Karpas-422 (cell line): ENCODE measurements at places on chromosomes 1 and 21.

GRCh38 chr1:99557546-99558202 lies 88.2 kb upstream of the PALMD start:
- DNase-seq: no peak

DNA sequence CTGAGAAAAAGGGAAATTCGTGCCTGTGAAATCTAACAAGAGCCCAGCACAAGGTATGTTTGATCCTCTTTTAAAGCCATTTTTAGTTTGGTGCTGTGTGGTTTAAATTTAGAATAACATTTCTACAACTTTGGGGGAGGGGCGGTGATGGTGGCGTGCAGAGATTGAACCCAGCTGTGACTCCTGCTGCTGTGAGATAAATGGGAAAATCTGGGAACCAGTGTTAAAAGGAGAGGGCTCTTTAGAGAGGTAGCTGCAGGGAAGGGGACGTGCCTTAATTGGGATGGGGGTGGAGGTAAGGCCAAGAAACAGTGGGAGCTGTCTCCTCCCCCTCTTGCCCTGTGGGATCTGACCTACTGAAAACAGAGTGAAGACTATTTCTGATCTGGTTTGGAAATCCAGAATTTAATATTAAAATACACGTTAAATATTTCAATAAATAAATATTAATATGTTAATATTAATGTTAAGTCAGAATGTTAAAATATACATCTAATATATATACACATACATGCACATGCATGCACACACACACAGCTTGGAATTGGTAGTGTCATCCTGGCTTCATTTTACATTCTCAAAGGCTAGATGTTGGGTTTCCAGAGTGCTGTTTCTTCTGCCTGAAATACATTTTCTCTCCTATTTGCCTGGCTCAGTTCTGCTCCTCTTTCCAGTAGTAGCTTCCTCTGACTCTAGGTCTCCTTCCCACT lies 30.1 kb upstream of the DNAJC6 start:
- DNase-seq: no peak

DNA sequence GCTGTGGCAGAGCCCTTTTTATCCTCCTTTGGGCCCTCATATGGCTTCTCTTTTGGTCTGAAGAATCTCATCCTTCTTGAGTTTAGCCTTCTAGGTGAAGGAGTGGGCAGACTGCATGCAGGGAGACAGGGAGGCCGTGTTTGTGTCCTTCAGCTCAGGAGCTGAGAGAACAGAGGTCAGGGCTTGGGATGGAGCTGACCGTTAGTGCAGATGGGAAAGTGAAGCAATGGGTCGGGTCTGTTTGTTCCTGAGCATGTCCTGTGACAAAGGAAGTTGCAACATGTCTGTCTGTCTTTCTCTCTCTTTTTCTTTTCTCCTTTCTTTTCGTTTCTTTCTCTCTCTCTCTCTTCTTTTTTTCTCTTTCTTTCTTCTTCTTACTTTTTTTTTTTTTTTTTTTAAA lies 14.9 kb downstream of the MAPKAPK2 start:
- no peak for DNase-seq

DNA sequence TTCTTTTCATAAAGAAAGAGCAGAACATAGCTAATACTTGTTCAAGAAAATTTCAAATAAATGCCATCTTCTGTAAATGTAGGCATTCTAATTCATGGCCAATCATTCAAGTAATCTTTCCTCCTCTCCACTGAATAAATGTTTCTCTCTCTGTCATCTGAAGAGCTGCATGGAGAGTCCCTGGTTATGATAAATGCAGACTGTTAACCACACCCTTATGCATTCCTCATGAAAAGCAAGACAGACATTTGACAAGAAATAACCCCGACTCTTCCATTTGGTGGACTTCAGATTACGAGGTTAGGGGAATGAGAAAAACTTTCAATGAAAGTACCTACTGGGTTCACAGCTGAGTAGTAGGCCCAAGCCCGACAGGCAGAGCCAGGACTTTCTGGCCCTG lies 44.7 kb upstream of the SLC19A2 start:
- no peak for DNase-seq

DNA sequence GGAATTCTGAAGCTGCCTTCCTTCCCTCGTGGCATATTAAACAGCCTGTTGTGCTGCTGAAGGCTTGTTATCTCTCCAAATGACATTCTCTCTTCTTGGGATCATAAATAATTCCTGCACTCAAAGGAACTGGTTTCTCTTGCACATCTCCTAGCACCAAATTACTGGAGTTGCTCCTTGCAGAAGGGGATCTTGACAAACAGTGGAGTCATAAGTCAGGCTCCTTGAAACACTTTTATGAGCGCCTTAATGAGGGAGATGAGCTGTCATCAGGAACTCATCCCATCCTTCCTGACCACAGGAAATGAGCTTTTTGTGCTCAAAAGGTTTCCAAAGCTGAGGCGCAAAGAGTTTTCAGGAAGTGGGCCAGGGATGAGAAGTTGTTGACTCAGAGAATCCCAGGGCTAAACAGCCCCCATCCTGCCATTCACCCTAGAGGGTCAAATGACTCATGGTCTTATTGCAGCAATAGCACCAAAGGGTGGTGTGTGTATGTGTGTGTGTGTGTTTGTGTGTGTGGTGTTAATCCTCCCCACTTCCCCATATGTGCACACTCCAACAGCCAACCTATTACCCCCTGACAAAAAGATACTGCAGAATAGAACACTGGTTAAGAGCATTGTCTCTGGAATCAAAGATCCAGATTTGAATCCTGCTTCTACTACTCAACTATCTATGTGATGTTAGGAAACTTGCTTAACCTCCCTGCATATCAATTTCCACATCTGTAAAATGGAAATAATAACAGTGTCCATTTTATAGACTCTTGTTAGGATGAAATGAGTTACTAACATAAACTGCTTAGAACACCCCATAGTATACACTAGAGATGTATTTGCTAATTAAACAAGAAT lies 2.8 kb upstream of the PHC2 start:
- peak; percentile 41 for DNase-seq

DNA sequence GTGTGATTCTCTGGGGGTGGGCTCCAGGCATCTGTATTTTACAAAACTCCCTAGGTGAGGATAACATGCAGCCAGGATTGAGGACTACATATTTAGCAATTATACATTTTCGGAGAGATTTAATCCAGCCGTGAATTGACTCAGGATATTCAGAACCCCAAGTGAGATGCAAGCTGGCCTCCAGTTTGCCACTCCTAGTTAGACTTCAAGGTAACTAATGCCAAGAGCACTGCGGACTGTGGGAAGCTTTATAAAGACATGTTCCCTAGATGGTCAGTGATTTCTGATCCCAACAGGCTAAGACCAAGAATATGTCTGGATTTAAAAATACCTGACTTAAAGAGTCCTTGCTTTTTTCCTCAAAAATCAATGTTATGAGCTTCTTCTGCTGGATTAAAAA lies 308.5 kb downstream of the NTNG1 start:
- no peak for DNase-seq

DNA sequence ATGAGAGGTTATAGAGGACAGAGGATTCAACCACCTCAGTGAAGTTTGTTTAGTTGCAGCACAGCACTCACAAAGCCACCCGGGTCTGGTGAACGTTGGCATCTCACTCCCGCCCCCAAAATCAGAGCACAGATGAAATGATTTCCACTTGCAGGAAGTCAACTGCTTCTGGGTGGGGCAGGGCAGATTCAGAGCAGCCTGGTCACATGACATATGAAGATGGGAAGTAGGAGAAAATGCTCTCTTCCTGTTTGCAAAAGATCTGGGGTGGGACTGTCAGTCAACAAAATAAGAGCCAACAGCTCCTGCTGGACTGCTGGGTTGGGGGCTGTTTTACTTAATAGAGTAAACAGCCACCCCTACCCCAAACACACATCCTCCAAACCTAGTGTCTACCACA lies 43.2 kb downstream of the LRRC71 start:
- DNase-seq: peak; percentile 46

DNA sequence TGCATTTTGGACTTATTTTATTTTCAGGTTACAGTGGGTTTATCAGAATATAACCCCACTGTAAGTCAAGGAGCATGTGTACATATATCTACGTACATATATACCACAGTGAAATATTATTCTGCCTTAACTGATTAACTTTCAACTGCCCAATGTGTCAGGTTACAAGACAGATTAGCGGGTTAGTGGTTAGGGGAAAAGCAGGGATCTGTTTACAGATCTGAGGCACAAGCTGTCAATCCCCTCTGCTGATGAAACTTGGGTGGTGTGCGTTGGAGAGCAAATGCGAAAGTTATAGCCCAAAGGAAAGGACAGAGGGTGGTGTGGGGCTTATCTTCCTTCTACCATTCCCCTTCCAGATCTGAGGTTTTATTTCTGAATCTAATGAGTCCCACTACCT lies 238.2 kb upstream of the KCNK2 start:
- DNase-seq: no peak

- no peak for DNase-seq
Measured at GRCh38 chr1:229091721-229092136, 179.2 kb upstream of the RAB4A start.

DNA sequence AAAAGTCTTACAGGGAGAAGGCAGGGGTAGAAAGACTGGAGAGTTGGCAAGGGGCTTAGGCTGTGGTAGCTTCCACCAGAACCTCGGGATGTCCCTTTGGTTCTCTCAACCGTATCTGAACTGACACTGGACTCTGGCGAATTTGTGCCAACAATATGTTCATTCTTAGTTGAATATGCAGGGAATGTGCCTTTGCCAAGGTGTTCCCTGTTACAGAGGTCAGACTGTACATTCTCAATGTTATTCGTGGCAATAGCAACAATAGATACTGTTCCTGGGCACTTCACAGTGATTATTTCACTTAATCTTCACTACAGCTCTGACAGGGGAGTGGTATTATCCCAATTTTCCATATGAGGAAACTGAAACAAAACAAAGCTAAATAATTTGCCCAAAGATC lies 51.5 kb upstream of the RAB3GAP2 start:
- DNase-seq: no peak

GRCh38 chr21:44618909-44619308 lies 7.0 kb downstream of the KRTAP10-8 start:
- DNase-seq: peak; percentile 46

DNA sequence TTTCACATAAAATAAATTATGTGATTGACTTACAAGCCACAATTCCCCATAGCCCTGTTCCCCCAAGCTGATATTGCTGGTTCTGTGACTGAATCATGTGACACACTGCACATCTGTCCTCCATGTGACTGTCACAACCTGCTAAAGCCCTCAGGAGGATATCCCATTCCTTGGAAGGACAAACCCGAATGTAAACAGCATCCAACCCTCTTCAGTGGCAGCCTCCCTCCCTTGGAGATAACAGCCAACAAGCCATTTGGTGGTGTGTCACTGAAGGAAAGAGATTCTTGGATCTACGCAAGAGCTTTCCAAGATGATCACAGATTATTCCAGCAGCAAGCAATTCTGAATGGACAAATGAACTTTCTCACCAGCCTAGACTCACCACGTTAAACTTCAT lies 153.9 kb upstream of the TIAM1 start:
- no peak for DNase-seq

DNA sequence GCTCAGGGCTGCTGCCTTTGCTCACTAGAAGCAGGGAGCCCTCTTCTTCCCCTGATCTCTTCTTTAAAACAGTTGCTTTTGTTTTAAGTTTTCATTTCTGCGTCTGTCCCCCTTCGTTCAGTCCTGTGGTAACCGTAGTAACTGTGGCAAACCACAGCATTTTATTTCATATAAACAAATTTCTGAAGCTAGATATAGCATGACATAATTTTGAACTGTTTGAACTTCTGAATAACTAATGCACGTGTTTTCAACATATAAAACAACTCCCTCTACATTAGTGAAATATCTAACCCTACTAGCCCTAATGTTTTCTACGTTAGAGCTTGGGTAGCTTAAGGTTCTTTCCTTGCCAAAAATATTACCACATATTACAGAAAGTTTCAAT lies 104.6 kb downstream of the DISP1 start:
- DNase-seq: no peak

DNA sequence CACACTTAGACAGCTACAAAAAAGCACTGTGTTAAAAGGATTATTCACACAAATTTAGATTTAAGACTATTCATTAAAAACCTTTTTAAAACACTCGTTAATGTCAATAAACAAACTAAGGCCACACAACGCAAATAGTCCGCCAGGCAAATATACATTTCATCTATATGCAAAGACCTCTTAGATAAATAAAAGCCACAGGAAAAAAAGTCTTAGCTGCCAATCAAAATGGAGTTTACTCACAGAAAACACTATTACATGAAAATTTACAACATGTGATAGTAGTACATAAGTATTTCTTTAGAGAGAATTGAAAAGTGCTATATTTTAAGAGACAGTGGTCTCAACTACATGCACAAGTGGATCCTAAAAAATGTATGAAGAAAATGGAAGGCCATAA lies 2.7 kb upstream of the PHTF1 start:
- DNase-seq: no peak

GRCh38 chr1:228150120-228150460 lies 360 bp downstream of the GJC2 start:
- no peak for DNase-seq

GRCh38 chr1:222815440-222815765 lies 564 bp downstream of the DISP1 start:
- no peak for DNase-seq

- DNase-seq: no peak
Measured at GRCh38 chr1:30837653-30838052, 70.9 kb downstream of the SDC3 start.

GRCh38 chr1:96352733-96353132 lies 368.9 kb upstream of the PTBP2 start:
- no peak for DNase-seq

- no peak for DNase-seq
Measured at GRCh38 chr1:43512133-43512532, 18.6 kb upstream of the PTPRF start.

DNA sequence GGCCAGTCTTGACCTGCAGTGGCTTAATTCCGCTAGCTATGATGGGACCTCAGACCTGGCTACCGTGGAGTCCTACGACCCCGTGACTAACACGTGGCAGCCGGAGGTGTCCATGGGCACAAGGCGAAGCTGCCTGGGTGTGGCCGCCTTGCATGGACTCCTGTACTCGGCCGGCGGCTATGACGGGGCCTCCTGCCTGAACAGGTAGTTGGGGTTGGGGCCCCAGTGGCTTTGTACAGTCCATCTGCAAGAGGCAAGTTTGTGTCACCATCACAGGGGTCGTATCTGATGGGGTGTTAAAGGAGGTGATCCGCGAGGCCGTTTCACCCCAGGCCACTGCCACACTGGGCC lies 2.9 kb downstream of the KLHL17 start:
- DNase-seq: no peak

- no peak for DNase-seq
Measured at GRCh38 chr1:224744521-224744920, 128.4 kb downstream of the CNIH3 start.

- no peak for DNase-seq
Measured at GRCh38 chr21:25420831-25421230, 186.4 kb downstream of the MRPL39 start.

DNA sequence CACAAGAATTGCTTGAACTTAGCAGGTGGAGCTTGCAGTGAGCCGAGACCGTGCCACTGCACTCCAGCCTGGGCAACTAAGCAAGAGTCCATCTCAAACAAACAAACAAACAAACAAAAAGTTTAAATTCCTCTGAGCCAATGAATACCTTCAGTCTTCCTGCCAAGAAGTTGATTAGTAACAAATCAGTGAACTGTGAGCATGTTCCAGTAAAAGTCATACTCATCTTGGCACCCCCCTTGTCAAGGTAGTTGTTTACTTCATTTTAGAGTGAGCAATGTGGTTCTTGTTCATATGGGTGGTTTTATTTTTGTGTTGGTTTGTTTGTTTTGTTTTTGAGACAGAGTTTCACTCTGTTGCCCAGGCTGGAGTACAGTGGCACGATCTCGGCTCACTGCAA lies 18.0 kb upstream of the SLC2A7 start:
- DNase-seq: no peak
